ENCODE measurements at places on chromosomes 13 and 19.

DNA sequence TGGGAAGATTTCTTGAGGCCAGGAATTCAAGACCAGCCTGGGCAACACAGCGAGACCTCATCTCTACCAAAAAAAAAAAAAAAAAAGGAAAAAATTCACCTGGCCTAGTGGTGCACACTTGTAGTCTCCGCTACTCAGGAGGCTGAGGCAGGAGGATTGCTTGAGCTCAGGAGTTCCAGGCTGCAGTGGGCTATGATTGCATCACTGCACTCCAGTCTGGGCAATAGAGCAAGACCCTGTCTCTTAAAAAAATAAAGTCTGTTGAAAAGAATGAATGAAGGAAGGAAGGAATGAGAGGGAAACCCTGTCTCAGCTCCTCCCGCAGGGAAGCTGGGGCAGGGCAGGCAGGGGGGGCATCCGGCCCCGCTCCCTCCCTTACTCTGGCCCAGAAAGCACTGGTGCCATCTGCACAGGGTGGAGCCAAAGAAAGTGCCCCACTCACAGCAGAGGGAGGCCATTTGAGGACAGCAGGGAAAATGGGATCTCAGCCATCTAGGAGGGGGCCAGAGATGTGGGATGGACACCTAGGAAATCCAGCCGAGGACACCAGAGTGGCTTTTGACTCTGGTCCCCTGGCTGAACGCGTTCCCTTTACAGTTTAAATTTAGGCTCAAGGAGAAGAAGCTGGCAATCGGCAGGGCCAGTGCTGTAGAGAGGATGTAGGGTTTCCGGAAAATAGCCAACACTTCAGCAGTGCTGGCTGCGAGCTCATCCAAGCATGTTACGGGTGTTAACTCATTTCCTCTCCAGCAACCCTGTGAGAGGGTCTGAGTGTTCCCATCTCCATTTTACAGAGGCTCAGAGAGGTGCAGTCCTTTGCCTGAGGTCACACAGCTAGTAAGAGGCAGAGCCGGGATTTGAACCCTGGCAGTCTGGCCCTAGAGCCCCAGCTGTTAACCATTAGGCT lies 3.6 kb upstream of the HPN start:
- DNase-seq: no peak

DNA sequence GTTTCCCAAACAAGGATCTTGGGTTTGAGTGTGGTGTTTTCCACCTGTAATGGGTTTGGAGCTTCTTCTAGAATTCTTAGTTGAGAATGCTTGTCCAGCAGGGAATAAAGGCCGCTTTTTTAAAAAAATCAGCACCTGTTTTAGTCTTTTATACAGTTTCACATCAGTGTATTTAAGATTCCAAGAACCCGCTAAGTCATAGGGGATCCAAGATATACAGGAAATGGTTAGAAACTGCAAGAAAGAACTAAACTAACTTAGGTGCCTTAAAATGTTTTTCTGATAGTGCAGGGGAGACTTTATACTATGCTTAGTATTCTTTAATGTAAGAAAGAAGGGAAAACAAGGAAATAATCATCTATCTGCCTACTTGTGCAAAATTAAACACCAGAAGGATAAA lies 74.7 kb downstream of the C13orf42 start:
- no peak for DNase-seq

DNA sequence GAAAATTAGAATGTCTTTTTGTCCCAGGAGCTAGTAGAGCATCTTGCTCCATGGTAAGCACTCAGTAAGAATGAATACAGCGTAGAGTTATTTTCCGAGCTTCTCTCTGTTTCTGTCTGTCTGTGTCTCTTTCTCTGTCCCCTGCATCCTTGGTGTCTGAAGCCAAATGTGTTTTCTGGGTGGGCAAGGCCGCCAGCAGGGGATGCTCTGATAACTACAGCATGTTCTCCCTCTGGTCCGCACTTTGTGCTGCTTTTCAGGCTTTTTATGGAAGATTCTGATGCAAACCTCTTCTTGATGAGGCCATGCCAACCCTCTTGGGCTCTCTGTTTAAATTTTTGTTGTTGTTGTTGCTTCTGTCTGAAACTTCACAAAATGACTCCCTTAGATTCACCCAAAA lies 142.8 kb upstream of the UBL3 start:
- no peak for DNase-seq

- peak; percentile 8 for DNase-seq
Measured at GRCh38 chr19:5225486-5226345, 114.9 kb downstream of the PTPRS start.

DNA sequence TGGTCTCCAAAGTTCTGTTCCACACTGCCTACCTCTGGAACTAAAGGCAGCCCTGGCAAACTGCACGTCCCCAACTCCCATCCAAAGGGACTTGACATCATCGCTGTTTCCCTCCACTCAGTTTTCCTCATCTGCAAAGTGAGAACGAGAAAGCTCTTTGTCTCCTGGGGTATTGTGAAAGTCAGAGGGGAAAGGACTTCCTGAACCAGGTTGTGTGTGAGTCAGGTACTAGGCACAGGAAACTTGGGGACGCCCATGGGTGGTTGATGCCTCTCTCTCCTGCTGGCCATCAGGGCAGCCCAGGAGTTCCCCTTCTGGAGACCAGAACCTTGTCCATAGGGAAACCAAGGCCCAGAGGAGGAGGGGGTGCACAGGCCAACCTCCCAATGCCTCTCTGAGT lies 4.7 kb downstream of the CRLF1 start:
- no peak for DNase-seq

DNA sequence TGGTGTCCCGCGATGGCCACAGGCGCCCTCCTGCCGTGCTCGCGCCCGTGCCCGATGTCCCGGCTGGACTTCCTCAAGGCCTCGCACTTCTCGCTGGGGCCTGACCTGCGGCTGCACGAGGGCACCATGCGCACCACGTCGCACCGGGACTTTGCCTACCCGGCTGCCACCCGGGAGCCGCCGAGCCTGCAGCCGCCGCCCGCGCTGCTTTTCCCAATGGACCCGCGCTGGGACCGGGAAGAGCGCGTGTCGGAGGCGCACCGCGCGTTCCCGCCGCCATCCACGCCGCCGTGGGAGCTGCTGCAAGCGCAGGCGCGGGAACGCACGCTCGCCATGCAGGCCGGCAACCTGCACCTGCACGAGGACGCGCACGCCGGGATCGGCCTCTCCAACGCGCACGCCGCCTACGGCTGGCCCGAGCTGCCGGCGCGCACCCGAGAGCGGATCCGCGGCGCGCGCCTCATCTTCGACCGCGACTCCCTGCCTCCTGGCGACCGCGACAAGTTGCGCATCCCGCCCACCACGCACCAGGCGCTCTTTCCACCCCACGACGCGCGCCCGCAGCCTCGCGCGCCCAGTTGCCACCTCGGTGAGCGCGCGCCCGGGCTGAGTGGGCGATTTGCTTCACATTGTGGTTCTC lies 12.1 kb upstream of the PEX11G start:
- peak; percentile 42 for DNase-seq

All from CD4-positive, alpha-beta T cell treated with Interleukin-6 for 4 hours (primary cell).